Cerebellar nuclear complex (tissue), 1 donor: ENCODE measurements at places on chromosomes 3 and 15.

DNA sequence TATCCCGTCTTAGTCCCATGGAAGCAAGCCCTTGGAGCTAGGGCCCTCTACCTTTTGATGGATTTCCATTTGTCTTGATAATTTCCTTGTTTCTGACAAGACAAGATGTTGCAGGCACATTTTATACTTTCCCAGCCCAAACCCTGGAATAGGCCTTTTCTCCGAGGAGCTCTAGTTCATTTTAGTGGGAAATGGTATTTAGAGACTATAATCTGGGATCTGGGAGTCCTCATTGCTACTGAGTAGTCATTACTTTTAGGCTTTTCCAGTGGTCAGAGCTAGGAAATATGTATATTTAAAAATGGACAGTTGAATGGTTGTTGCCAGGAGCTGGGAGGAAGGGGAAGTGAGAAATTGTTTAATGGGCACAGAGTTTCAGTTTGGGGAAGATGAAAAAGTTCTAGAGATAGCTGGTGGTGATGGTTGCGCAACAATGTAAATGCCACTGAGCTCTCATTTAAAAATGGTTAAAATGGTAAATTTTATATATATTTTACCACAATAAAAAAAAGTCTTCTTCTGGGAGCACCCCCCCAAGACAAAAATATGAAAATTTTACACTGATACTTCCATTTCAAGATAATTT lies 31.6 kb downstream of the MLH1 start:
- no peak for DNase-seq

- no peak for DNase-seq
These were observed 5.1 kb downstream of the NECTIN3 start for GRCh38 chr3:111076732-111077131.

DNA sequence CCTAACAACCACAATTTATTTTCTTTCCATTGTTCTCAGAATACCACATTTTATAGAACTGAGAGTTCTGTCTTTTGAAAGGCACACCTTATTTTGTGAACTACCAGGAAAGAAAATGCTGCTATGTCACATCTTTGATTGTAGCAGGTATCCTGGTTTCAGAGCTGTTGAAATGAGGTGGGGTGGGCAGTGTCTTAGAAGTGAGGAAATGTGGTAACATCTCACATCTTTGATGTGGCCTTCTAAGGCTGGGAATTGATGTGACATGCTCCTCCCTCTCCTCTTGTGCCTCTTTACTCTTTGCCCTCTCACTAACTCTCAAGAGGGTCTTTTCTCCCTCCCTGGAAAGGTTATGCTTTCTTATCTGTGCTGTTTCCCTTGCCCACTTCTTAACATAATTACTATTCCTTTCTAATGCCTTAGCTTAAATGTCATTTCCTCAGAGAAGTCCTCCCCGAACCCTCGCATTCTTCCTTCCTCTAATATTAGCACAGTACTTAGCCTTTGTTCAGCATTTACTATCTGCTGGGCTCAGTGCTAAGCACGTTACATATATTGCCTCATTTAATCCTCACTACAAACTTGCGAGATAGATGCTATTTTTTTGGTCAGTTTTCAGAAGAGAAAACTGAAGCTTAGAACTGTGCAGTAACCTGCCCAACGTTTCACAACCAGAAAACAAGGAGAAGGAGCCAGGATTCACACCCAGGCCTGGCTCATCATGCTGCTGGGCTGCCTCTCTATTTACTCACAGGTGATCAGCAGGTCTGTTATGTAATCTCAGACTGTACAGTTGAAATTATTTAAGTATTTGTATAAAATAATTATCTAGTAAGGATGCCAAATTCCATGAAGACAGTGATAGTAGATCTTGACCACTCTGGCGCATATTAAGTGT lies 24.0 kb upstream of the SPTSSB start:
- no peak for DNase-seq

GRCh38 chr15:63679588-63679987 lies 82.4 kb downstream of the FBXL22 start:
- DNase-seq = no peak

- DNase-seq = no peak
These were observed 62.2 kb downstream of the OSTN start for GRCh38 chr3:191261304-191261638.

- no peak for DNase-seq
These were observed 38.3 kb downstream of the WHAMM start for GRCh38 chr15:82847703-82848102.

GRCh38 chr3:61828184-61828874 lies 267.0 kb downstream of the PTPRG start:
- DNase-seq = no peak

DNA sequence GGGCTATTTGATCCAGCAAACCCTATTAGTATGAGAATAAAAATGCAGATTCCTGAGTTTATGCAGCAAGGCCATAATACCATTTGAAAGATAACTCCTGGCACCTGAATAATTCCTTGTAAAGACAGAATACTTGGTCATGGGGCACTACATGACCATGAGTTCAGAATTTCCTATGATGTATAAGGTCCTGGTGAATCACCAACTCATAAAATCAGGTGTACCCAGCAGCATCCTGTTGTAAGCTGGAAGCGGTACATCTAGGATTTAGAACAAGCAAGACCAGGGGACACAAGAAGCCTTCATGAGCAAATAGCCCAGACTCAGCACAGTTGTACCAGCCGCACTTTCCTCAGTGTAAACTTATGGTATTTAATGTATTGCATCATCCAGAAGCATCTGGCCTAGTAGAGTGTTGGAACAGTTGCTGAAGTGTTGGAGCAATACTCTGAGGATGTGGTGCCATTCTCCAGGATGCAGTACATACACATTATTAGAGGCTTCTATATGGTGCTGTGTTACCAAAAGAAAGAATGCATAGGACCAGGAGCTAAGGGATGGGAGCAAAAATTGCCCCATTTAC lies 233.4 kb downstream of the SQOR start:
- no peak for DNase-seq

DNA sequence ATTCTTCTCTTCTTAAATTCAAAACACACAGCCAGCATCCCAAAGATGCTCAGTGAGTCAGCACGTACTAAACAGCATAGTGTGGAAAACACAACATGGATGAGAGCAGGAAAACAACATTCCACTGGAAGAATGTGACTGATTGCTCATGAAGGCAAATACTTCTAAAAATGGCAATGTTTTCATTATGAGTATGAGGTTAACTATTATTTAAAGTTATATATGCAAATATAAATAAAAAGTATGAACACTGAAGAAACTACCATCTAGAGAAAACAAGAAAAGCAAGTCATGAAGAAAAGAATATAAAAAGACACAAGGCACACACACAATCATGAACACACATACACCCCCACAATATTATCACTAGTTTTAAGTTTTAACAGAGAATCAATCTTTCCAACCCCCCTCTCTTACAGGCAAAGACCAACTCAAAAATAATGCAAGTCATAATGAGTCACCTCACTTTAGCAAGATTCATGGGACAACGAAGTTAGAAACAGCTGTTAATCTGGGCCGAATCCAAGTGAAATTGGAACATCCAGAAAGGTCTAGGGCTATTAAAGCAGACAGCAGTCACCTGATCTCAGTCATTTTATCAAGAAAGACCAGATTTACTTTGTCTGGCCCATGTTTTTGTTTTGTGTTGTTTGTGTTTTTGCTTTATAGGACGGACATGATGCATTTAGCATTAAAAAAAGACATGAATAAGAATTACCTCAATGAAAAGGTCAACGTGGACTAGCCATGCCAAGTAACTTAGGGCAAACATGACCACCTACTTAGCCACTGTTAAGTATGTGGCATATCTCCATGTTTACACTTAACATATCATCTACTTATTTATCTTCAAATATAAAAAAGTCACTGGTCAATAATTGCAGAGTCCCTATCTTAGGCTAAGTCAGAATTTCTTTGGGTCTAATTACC lies 18.1 kb downstream of the GBE1 start:
- no peak for DNase-seq

DNA sequence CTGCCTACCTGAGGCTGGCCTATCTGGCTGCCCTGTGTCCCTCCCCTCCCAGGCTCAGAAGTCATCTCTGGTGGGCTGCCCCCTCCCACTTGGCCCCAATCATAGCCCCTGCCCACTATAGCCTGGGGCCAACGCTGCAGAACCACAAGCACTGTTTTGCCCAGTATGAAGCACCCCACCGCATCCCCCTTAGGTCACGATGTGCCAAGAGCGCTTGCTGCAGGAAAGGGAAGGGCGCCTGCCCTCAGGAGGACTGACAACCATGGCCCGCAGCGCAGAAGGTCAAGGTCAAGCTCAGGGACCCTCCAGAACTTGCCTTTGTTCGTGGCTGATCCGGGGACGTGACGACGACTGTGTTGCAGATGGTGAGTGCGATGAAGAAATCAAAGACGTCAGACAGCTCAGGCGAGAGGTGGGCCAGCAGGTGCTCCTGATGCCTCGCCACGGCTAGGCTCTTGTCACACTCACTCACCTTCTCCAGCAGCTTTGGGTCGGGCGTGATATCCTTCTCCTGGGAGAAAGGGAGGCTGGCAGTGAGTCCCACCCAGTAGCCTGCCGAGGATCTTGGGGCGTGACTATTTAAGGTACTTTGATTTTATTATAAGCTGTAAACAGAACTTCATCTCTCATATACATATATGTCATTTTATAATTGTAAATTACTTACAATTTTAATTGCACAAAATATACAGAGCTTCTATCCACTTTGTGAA lies 146.6 kb downstream of the ATP10A start:
- DNase-seq = no peak
